ENCODE measurements at places on chromosomes 12 and 14. TPM values are rescaled to one million over a fixed set of nuclear protein-coding genes. Genes with fewer than 3 reads are reported as not detected.

The RHEBL1 gene
- 0.71 TPM for total RNA-seq

DNA sequence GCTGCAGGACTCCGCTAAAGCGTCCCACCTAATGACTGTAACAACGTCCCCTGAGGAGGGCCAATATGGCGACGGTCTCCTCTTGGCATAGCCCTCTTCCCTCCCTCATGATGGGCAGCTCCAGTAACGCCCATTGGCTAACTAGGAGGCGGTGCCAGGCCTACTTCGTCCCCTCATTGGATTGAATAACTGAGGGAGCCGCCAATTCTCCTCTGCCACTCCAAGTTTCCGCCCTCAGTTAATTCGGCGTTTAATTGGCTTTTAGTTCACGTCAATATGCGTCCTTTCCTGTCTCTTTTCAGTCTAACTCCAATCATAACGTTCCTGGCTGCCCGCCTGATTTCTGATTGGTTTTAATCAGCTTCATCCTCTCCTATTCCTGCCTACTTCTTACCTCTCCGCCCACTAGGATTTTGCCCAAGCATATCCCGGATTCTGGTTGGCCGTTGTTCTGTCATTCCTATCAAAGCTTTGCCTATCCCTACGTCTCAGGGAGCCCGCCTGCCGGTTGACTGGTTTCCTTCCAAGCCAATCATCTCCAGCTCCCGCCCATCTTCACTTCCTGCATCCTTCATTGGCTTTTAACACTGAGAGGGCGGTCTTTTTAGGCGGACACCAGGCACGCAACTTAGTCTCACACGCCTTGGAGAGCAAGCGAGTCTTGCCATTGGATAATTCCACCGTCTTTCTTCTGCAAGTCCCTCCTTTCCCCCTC is 430 bp upstream of the SP1 start:
- DNase-seq = peak; percentile 100

GRCh38 chr12:100375038-100375735 is 18.3 kb downstream of the SLC17A8 start:
- no peak for DNase-seq

DNA sequence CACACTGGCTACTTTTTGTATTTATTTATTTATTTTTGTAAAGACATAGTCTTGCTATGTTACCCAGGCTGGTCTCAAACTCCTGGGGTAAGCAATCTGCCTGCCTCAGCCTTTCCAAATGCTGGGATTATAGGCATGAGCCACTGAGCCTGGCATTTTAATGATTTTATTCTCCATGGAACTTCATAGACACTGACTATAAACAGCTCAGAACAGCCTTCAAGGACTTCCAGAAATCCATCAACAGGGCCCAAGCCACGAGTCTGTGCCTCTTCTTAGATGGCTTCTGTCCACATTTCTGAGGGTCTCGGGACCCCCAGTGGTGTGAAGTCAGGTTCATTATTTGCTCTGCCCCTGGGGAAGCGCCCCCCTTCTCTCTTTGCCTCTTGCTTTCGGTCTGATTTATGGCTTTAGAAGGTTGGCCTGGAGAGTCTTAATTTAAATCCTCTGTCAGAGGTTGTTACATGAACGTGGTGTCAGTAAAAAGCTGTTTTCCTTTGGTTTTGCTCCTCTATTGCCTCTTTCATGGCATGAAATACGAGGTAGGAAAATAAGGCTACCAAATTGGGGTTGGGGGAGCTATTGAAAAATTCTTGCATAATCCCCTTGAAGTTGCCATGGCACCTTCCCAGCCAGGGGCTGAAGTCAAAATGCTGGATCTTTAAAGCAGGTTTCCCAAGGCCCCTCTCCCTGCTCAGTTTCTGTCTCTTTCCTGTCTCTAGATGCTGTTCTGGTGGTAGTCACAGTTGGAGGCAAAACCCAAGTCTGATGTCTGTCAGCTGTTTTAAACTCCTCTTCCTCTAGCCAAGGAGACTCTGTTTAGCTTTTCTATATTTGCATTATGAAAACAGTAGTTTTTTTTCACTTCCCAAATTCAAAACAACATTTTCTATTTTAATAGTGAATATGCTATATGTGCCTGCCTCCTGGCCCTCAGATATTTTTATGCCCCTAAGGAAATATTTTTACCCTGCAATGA is 129.4 kb downstream of the SMOC1 start:
- no peak for DNase-seq

DNA sequence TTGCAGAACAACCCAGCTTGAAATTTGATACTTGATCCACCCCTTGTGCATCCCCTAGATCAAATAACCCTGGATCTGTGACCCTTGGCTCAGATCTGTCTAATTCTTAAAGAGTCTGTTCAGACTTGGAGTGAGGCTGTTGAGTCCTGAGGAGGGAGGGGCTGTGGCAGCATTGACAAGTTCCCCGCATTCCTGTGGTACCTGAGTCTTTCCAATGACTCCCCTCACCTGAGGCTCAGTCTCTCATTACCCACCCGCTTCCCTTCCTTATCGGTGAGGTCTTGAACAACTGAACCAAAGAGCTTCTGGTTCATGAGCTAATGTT is 16.1 kb upstream of the HDAC7 start:
- no peak for DNase-seq

DNA sequence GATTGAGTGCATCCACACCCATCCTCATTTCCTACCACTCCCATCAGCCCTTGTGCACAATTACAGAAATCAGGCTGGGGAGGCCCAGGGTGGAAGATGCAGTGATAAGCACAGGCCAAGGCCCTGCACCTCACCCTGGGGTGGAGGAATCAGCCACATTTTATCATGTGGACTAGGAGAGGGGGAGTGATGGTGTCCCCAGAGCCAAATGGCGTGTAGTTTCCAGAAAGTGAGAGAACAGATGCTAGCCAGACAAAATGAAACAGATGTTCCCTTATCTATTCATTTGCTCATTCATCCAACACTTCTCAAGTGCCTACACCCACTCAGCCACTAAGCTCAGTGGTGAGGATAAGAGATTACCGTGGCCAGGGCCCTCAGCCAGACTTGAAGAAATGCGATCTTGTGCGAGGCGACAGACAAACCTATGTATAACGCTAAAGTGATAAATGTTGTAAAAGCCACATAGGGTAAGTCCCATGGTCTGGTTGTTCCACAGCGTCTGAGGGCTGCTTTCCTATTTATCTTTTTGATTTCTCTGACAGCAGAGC is 93.6 kb downstream of the STAB2 start:
- DNase-seq = no peak

- no peak for DNase-seq
Observed at GRCh38 chr12:7411343-7411742, 32.6 kb downstream of the CD163L1 start.

DNA sequence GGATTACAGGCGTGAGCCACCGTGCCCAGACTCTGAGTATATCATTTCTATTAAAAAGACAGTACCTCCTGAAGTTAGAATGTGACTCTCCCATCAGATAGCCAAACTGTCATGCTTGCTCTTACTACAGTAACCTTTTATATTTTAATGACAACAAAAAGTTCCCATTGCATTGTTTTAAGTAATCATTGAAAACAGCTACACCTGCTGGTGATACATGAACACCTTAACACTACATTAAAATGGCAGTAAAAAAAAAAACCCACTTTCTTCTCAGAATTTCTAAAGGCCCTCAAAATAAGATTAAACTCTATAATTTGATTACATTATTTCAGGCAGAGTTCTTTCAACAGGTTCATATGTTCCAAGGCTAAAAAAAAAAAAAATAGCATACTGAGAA is 76.7 kb downstream of the SH2B3 start:
- DNase-seq = no peak

DNA sequence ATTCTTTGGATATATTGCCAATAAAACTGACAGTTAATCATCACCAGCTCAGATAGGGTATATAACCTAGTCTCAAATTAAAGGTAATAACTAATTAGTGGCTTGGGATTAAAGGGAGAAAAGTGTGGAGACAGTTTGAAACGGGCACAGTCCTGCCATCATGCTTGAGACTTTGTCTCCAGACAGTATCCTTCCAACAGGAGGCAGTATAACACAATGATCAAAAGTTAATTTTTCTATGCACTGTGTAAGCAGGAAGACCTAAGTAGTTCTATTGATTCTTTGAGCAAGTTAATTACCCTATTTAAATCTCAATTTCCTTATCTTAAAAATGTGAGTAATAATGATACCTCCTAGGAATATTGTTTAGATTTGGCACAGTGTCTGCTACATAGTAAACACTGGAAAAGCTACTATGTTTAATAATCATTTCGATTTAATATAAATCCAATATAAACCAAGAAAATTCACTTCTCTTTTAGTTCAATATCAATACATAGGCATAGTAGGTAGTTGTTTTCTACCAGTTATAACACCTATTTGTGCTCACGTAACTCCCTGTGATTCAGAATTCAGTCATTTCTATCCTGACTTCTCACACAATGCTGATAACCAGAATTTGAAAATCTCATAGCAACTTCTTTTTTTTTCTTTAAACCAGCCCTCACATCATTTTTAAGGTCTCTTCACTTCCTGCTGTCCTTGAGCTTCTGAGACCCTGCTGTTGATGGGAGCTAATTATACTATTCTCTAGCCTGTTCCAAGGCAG is 53.7 kb downstream of the GALNT4 start:
- no peak for DNase-seq

DNA sequence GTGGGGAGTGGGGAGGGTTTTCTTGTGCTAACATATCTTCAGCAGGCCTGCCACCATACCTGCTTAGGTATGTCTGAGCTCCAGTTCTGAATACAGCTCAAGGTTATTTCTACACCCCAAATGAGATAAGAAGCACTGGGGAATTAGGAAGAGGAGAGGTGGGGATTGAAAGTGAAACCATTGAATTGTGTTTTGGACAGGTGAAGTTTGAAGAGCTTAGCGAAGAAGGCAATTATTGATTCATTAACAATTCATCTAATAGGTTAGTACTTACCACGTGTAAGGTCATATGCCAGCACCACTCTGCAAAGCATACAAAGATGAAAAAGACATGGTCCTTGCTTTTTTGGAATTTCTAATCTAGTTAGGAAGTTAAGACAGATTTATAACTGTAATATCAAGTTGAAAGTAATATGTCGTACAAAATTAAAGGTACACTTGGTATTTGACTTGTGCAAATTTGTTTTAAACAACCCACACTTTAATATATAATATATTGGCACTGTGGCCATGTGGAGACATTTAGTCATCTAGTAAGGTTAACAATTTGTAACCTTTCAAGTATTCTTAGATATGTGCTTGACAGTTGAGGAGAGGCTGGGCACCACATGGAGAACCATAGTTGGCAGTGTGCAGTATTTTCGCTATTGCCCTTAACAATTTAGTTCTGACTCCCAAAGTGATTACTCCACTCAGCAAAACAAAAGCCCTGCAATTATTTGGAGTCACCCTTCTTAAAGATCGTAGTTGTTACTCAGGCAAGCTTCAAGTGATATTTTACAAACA is 3.6 kb downstream of the SMCO3 start:
- DNase-seq = no peak

DNA sequence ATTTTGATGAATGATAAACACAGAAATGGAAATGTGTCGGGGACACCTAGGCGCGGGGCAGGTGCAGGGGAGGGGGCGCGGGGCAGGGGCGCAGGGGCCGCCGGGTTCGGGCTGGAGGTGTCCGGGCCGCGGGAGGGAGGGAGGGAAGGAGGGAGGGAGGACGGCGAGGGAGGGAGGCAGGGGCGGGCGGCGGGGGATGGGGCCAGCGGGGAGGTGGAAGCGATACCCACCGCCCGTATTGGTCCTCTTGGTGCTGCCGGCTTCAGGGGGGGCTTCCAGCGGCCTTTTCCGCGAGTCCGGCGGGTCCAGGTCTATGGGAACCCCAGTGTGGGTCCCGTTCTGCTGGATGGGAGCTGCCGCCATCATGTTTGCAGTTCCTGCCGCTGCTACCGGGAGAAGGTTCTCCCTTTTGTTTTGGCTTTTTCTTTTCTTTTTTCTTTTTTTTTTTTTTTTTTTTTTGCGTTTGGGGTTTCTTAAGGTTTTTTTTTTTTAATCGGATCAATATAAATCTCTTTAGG is 703 bp downstream of the NOVA1 start:
- peak; percentile 17 for DNase-seq

DNA sequence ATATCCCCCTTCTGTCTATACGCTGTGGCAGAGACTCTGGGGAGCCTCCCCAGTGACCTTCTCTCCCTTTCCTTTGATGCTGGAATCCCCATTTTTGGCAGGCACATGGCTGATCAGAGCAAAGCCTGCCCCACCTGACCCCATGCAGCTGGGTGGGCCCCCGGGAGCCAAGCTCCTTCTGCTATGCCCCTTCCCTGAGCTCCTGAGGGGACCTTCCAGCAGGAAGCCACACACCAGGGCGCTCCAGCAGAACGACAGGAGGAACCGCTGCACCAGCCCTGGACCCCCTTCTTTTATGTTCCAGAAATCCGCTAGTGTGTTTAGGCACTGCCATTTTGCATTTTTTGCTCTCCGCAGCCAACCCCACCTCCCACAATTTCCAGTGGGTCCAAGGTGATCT is 44.6 kb downstream of the TRAFD1 start:
- DNase-seq = no peak

DNA sequence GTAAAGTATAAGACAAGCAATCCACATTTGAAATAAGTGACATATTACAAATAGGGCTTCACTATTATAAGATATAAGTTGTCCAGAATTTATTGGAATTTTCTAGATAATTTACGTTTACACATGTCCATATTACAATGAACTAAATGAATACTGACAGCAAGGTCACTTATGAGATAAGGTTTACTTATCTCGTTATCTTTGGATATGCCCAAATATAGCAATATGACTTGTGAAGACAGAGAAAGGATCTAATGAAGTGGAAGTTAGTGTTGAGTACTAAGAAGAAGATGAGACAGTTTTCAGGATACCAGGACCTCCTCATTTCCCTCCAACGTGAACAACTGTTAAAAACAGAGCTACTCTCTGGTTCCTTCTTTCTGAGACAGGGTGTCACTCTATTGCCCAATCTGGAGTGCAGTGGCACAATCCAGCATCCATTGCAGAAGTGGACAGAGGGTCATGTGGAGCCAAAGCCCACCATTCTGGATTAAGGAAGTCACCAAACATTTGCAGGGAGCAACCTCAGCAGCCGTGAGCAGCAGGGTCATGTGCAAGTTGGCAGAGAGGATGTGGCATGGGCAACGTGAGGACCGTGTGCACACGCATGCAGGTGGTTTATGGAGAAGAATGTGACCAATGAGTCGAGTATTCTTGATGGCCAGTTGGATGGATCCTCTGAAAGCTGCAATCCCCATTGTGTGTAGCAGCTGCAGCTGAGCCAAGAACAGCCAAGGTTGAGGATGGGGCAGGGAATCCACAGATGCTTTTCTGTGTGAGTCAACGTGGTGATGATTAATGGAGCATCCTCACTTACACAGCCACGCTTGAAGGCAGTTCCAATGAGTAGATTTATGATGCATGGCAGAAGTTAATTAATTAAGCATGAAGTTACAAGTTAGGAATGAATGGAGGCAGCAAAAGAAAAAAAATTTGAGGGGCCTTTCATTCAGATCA is 111.0 kb downstream of the BICD1 start:
- DNase-seq = peak; percentile 35

- no peak for DNase-seq
Observed at GRCh38 chr14:89977668-89978067, 21.9 kb downstream of the TDP1 start.

DNA sequence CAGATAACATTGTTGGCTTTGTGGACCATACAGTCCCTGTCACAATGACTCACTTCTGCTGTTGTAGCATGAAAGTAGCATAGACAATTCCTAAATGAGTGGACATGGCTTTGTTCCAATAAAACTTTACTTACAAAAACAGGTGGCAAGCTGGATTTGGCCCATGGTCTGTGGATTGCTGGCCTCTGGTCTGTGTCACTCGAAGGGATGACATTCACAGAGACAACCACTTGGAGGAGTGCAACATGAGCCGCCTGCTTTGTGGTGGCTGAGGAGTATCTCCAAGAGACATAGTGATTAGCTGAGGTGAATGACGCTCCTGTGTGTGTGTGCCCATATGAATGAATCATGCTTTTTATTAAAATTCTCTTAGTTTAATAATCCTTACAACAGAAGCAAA is 81.3 kb upstream of the NRXN3 start:
- DNase-seq = no peak
